NCI-H1417 treated with DMSO at 0.1 percent for 48 hours (cell line): ENCODE measurements at places on chromosomes 12 and 14.

GRCh38 chr12:953776-954175 lies 4.3 kb upstream of the RAD52 start:
- DNase-seq = no peak

DNA sequence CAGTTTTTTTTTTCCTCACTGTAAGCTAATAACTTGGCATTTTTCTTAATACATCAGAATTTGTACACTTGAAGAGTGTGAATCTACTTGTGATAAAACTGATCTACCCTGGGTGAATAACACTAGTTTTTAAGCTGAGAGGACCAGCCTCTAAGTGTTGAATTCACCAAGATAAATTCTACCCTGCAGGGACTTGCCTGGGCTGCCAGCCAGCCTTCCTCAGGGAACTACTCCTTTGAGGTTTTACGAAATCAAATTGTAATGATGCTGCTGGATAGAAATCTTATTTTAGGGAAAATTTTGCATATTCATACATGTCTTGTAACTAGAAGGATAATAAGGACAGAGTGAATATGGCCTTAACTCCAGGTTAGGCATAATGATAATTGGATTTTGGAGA lies 1.9 kb downstream of the MED21 start:
- no peak for DNase-seq

GRCh38 chr14:96745500-96746051 lies 51.6 kb upstream of the VRK1 start:
- DNase-seq = no peak

DNA sequence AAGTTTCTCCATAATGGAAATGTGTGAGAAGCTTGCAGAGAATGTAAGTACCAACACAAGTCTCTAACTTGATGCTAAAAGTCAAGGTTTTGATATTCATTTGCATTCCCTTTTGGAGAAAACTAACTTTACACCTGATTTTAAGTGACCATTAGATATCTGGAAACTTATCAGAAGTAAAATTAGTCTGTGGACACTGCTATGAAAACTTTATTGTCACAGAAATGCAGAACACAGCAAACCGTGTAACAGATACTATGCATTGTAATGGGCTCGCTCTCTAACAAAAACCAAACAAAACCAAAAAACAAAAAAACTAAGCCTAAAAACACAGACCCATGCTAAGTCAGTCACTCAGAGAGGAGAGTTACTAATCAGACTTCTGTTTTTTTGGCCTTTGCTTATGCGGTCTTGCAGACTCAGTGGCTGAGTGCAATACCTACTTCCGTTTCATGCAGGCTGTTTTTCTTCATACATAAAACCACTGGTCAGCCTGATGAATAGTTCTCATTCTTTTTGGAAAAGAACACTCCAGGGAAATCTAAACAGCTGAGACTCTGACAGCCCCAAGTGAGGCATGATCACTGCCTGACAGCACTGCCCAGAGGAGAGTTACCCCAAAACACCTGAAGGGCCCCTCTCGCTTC lies 35.7 kb downstream of the NRDE2 start:
- DNase-seq = no peak

- no peak for DNase-seq
Observed at GRCh38 chr14:45082420-45082819, 1.5 kb upstream of the PRPF39 start.
